ENCODE measurements at places on chromosomes 6 and 20.

GRCh38 chr6:84263557-84263956 is 36.1 kb upstream of the CEP162 start:
- DNase-seq: peak; percentile 61

GRCh38 chr20:59361411-59361810 is 61.0 kb downstream of the EDN3 start:
- no peak for DNase-seq

- peak; percentile 73 for DNase-seq
Measured at GRCh38 chr20:47319517-47320252, 36.8 kb downstream of the ZMYND8 start.

GRCh38 chr6:134607411-134607810 is 289.5 kb upstream of the SGK1 start:
- DNase-seq: peak; percentile 39

DNA sequence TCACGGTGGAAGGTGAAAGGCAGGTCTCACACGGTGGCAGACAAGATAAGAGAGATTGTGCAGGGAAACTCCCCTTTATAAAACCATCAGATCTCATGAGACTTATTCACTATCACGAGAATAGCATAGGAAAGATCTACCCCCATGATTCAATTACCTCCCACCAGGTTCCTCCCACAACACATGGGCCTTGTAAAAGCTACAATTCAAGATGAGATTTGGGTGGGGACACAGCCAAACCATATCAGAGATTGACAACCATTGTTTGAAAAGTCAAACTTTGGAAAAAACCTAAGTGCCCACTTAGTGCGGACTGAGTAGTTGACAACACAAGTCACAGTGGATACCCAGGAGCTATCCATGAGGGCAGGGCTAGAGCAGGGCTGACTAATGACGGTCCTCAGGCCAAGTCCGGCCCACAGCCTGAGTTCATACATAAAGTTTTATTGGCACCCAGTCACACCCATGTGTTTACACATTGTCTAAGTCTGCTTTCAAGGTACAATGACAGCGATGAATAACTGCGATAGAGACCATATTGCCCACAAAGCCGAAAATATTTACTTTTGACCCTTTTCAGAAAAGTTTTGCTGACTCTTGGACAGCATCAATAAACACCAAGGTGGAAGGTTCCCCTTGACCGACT is 33.8 kb upstream of the PMEPA1 start:
- no peak for DNase-seq

DNA sequence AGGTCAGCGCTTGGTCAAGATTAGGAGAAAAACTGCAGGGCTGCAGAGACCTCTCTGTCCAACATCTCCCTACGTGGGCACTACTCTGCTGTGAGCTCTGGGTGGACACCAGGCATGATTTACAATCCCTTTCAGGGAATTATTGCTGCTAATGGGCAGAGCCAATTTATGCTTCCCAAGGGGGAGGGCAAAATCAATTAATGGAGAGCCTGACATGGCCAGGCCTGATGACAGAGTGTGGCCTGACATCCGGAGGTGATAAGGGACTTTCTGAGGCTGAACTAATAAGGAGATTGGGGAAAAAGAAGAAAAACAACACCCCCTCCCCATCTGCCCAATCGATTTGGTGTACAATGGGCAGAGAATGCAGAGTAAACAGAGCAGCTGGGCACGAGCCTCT is 5.0 kb upstream of the KCNK16 start:
- no peak for DNase-seq

GRCh38 chr6:115899730-115900282 is 160.9 kb downstream of the FRK start:
- DNase-seq: no peak

- DNase-seq: peak; percentile 66
Measured at GRCh38 chr20:26163890-26164289, 467.2 kb upstream of the ZNF337 start.

DNA sequence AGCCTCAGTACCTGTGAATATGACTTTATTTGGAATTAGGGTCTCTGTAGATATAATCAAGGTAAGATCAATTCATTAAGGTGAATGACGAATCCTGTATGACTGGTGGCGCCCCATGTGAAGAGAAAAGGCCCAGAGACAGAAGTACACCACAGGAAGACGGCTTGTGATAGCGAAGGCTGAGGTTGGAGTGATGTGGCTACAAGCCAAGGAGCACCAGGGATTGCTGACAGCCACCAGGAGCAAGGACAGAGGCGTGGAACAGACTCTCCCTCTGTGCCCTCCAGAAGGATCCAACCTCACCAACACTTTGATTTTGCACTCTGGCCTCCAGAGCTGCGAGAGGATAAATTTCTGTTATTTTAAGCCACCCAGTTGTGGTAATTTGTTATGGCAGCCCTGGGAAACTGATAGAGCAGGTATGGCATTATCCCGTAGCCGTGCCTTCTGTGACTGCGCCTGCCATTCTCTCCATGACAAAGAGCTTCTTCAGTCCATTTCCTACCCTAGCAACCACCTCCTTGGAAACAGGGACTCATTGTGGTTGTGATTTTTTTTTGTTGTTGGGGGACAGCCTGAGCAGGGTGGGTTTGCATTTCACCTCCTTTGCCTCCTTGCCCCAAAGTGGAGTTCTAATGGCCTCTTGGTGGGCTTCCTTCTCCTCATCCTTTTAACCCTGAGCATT is 29.6 kb downstream of the PTK7 start:
- no peak for DNase-seq

DNA sequence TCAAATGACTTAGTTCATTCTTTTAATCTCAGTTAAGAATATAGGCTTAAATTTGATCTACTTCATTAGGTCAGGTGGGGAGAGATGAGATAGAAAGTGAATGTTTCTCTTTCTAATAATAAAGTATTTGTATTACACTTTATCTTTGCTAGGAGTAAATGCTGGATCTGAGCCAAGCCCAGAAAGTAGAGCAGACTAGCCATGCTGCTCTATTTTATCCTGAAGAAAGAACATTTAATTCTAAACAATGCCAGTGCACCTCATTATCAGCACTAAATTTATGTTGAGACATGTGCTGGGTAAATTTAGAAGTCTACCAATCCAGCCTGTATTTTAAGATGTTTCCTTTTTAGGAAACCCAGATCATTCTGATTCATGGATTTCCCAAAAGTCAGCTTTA is 43.5 kb downstream of the AKIRIN2 start:
- peak; percentile 51 for DNase-seq

- DNase-seq: peak; percentile 57
Measured at GRCh38 chr20:37714978-37715672, 21.3 kb downstream of the CTNNBL1 start.

- no peak for DNase-seq
Measured at GRCh38 chr6:1662534-1662933, 52.8 kb downstream of the FOXC1 start.

DNA sequence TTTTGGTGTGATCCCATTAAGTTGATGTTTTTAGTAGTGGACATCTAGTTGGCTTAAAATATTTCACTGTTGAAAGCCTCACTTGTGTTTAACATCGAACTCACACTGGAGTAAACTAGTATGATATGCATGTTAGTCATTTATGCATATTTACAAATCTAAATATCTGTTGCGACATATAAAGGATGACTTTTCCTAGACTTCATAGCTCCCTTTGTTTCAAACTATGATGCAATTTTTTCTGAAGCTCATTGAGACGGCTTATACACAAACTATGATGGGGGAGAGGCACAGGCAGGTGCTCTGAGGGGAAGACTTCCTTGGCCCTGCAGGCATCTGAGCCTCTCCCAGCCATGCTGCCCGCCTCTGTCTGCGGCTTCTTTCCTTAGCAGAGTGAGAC is 11.8 kb upstream of the FOXC1 start:
- DNase-seq: no peak

- no peak for DNase-seq
Measured at GRCh38 chr6:166268431-166268830, 39.8 kb downstream of the PRR18 start.

- DNase-seq: no peak
Measured at GRCh38 chr6:119324718-119325117, 24.8 kb downstream of the MAN1A1 start.

DNA sequence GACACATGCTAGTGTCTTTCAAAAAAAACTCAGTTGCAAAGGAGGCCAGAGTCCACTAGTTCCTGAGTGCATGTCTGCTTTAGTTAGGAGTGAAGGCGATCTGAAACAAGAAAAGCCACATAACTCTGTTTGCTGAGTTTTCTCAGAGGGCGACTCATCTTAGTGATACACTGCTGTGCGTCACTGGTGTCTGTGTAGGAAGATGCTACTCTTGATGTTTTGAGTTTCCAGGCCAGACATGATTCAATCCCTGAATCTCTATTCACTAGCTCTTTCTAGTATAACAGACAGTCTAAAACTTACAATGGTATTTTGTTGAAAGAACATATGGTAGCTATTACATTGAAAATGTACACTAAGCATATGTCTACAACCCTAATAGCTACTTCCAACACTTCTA is 60.9 kb downstream of the GFRAL start:
- DNase-seq: peak; percentile 62

DNA sequence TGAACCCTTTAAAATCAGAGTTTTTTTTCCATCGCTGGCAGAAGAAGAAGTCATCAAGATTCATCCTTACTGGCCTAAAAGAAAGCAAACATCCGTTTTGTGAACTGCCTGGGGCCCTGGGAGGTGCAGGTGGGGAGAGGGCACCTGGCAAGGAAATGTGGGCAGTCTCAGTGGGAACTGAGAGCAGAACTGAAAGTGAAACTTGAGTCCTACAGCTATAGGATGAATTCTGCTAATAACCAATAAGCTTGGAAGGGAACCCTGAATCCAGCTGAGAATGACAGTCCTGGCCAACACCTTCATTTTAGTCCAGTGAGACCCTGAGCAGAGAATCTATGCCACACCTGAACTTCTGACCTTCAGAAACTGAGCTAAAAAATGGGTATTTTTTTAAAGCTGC is 130.1 kb upstream of the ASCC3 start:
- DNase-seq: peak; percentile 15

- peak; percentile 28 for DNase-seq
Measured at GRCh38 chr6:109483735-109484057, 677 bp upstream of the ZBTB24 start.

DNA sequence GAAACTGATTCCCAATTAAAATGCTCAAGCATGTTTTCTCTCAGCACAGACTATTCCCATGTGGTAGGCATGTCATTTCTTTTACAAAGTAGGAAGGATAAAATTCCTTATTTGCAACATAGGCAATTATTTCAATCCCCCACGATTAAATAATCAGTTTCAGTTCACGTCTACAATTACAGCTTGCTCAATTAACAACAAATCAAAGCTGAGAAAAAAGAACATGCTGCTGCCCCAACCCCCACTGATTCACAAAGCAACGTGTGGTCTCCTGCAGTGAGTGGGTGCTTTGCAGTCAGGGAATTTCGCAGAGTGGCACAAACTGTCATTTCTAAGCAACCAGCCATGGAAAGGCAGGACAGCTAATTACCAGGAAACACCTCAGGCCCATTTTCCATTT is 17.0 kb downstream of the RNASET2 start:
- DNase-seq: no peak

GRCh38 chr6:83729871-83730270 is 21.0 kb upstream of the SNAP91 start:
- no peak for DNase-seq

- peak; percentile 96 for DNase-seq
Measured at GRCh38 chr6:113856625-113857555, at the start of gene MARCKS. MARCKS (plus strand) TSS chr6:113857345; CDS start chr6:113857746, 401 bp downstream.

GRCh38 chr20:14498772-14499171 is 161.4 kb upstream of the FLRT3 start:
- peak; percentile 36 for DNase-seq

DNA sequence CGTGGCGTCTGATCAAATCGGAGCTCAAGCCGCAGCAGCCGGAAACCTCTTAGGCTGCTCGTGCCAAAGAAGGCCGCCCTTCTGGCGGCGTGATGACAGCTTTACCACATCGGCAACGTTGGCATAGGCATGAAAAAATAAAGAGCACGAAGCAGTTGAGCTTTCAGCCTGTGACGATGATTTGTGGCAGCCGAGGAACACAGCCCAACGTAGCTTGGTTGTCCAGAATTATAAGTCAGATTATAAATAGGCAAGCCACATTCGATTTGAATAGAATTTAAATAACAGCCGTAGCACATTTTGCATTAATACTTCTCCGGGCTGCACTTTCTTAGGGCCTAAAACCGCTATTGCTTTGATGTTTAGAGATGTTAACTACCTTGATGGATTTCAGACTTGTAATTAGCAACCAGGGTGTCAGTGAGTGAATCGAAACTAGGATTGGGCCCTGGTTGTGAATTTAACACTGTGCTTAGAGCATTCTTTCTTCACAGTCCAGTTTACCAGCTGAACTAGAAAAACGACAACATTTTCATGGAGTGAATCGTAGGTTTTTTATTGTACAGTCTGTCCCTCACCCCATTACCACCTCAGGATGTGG is 864 bp upstream of the BCLAF1 start:
- DNase-seq: peak; percentile 87

DNA sequence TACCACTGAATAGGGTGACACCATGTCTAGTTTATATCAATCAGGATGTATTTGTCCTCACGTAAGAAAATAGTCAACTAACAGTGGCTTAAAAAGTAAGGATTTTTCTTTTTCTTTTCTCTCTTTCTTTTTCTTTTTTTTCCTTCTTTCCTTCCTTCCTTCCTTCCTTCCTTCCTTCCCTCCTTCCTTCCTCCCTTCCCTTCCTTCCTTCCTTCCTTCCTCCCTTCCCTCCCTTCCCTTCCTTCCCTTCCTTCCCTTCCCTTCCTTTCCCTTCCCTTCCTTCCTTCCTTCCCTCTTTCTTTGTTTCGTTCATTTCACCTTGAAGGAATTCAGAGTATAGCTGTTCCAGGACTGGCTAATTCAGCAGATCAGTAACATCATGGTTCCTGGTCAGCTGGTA is 83.2 kb downstream of the SOX4 start:
- DNase-seq: no peak

- DNase-seq: peak; percentile 82
Measured at GRCh38 chr20:3420211-3420707, 12.8 kb upstream of the DNAAF9 start.

DNA sequence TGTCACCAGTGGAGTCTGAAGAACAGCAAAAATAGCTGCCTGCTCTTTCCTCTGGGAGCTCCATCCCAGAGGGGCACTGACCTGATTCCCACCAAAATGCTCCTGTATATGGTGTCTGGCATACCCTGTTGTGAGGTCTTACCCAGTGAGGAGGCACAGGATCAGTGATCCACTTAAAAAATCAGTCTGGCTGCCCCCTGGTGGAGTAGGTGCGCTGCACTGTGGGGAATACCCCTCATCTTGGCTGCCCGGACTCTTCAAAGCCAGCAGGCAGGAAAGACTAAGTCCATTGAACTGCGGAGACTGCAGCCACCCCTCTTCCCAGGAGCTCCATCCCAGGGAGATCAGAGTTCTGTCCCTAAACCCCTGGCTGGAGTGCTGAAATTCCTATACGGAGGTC is 230.9 kb upstream of the HTR1E start:
- DNase-seq: no peak

DNA sequence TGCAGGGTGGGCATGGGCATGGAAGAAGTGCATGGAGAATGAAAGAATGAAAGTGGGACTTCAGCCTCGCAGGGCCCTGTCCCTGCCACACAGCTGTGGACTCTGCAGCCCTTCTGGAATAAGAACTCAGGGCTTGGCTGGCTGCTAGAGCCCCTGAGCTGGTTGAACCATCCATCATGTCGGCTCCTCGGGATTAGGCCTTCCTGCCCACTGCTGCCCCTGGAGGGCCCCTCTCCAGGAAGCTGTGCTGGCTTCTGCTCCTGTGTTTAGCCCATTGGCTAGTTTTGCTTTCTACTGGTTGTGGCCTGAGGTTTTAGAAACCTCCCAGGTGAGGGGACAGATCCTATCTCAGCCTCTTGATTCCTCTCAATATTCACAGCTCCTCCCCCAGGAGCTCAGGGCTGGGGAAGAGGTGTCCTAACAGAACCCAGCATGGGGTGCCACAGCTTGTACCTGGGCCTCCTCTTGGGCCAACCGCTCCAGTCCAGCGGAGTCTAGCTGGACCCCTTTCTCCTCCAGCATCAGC is 7.9 kb downstream of the AARS2 start:
- DNase-seq: no peak
